Stimulated activated CD4-positive, alpha-beta T cell treated with anti-CD3 and anti-CD28 coated beads, Interleukin-1b, Interleukin-23, amount 100 ng/mL, for 1 hour (primary cell): ENCODE measurements at places on chromosomes 5 and 9.

GRCh38 chr5:153792305-153792704, 246.4 kb downstream of the FAM114A2 start:
- no peak for DNase-seq

DNA sequence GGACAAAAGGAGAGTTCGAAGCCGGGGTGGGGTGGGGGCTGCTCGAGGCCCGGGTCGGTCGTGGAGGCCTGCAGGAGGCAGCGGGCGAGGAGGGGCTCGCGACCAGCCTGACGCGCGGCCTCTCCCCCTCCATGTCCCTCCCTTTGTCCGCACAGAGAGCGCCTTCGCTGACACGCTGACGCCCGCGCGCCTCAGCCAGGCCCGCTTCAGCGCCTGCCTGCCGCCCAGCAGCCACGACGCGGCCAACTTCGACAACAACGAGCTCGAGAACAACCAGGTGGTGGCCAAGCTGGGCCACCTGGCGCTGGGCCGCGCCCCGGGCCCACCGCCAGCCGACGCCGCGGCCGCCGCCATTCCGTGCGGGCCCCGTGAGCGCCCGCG, 42.2 kb downstream of the NEURL1B start:
- DNase-seq = no peak

GRCh38 chr5:174642816-174643405, 81.5 kb upstream of the MSX2 start:
- DNase-seq = no peak

DNA sequence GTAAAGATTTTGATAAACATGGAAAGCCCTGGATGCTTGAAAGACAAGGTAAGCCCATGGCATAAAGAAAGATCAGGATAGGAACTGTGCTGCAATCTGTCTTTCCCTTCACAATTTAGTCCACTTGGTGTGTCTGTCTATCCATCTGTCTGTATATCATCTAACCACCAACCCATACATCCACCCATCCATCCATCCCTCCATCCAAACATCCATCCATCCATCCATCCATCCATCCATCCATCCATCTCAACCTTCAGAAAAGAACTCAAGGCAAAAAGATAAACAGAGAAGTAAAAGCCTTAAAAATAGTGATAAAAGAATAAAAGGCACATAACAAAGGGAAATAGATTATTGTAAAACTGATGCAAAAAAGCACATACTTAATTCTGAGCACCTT, 15.1 kb upstream of the TRIO start:
- no peak for DNase-seq

DNA sequence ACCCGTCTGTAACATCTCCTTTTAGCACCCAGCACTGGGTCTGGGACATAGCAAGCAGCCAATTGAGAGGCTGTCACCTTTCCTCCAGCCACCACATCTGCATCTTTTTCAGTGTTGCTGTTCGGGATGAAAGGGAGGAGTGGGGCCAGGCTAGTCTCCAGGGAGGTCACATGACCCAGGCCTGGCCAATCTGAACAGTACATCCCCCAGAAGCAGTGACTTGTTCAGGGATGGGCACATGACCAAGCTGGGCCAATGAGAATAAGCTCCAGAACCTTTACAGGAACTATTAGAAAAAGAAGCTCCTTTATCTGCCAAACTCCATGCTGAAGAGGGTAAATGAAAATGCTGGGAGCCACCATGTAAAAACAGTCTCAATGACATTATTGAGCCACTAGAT, 359.0 kb downstream of the SLIT3 start:
- no peak for DNase-seq

GRCh38 chr9:73810585-73811215, 659.0 kb downstream of the ANXA1 start:
- no peak for DNase-seq

DNA sequence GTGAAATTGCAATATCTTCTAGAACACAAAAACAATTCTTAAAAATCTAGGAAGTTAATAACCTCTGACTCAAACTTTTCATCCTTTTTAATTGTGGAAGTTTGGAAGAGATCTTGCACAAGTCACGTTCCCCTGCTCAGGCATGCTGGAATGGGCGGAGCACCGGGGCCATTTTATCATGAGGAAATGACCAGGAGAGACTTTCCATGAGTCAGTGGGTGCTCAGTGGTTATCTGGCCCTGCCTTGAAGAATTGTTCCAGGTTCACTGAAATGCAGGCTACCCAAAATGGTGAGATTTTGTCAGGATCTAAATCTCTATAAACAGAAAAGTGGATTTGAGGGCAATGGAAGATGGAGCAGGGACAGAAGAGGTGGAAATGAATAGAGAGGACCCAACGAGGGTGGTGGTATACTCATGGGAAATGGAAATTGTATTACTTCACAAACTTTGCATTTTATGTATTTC, 61.2 kb downstream of the FYB1 start:
- no peak for DNase-seq

DNA sequence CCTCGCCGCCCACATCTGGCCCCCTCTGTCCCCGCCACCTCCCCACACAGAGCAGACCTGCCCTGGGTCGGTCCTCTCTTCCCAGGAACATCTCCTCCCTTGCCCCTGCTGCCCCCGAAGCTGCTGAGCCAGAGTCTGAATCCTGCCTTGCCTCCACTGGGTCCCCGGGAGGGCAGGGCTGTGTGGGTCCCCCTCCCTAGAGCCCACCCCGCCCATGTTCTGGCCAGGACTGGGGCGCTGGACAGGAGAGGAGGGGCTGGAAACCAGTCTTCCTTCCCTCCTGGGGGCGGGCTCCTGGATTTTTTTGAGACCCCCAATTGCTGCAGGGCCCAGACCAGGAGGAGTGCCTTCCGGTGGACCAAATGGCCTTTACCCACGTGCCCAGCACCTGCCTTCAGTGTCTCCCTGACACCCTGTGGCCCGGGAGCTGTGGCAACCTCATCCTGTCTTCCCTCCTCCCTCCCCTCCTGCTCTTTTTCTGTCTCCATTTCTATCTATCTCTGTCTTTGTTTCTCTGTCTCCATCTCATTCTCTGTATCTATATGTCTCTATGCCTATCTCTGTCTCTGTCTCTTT, 12.1 kb downstream of the MRPL36 start:
- no peak for DNase-seq

DNA sequence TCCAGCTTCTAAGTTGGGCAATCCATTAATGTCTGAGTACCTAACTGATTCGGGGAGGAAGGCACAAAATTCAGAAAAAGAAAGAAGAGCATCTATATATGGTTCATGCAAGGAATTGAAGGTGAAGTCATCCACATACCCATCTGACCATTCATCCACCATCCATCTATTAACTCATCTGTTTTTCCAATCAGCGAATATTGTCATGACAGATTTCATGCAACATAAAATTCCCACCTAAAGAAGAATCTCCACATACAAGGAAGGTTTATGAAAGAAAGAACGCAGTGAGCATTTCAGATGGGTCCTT, 164.7 kb downstream of the GRIA1 start:
- DNase-seq = no peak

GRCh38 chr5:97528941-97529340, 345.9 kb upstream of the RIOK2 start:
- DNase-seq = no peak

- DNase-seq = no peak
These were observed 76.1 kb upstream of the PANK3 start for GRCh38 chr5:168655316-168655715.

DNA sequence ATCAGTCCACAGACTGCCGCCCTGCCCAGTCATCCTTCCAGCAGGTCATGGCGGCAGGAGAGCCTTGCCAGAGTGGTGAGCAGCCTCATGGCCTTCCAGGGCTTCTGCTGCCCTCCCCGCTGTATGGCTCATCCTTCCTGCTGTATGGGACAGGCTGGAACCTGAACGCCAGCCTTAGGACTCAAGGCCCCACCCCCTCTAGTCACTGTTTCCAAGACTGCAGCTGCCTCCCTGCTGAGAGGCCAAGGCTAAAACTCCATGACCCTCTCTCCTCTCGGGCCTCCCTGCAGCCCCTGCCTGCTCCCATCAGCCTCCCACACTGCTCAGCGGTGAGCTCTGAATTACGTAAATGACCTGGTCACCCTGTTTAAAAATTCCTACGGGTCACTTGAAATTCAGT, 227.5 kb downstream of the AGTPBP1 start:
- no peak for DNase-seq

- no peak for DNase-seq
These were observed 64.4 kb upstream of the RAI14 start for GRCh38 chr5:34591723-34592122.

DNA sequence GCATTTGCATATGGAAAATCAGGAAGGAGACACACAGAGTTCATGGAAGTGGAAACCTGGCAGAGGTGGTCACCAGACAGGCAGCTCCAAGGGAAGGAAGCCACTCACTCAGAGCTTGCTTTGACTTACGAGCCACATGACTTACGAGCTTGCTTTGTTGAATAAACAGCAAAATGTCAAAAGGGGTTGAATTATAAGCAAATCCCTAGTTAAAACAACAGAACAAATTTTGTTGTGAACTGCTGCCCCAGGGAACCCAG, 164.3 kb downstream of the SYK start:
- no peak for DNase-seq

GRCh38 chr5:127935398-127935797, 148.2 kb upstream of the SLC12A2 start:
- no peak for DNase-seq

- no peak for DNase-seq
These were observed 1.0 kb upstream of the FBXW11 start for GRCh38 chr5:172007175-172008110.

GRCh38 chr9:138104251-138105122, 226.9 kb downstream of the CACNA1B start:
- DNase-seq = no peak

- DNase-seq = no peak
These were observed 3.7 kb downstream of the ARRDC3 start for GRCh38 chr5:91379246-91379913.

- DNase-seq = no peak
These were observed 105.3 kb downstream of the LHFPL2 start for GRCh38 chr5:78543292-78543691.

DNA sequence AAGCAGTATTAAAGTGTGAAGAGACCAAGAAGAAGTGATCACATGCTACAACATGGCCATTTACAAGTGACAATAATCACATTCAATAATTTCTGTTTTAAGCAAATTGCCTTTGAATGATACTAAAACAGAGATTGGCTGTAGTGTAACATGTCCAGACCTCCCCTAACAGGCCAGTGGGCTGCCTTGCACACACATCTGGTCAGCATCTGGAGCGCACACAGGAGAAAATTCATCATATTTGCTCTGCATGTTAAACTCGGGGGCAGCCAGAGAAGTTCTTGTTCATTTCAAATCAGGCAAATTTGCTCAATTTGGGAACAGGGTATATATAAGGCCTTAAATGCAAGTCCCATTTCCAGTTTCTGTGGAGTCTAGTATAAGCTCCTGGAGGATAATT, 111.1 kb upstream of the FBXL7 start:
- no peak for DNase-seq

DNA sequence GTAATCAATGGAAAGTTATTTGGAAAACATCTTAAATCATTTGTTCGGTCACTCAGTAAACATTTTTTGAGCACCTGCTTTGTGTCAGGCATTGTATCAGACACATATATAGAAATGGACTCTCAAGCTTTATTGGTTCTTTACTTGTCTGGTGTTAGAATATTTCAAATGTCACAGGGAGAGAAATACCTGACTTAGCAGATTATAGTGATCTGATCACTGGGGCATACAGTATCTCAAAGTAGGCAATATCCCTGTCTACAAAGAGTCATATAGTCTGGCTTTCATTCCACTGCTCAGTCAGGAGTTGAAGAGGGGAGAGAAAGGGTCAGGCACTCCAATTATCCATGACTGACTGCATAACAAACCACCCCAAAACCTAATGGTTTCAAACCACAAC, 30.2 kb downstream of the ENTREP1 start:
- DNase-seq = no peak

- no peak for DNase-seq
These were observed 4.1 kb upstream of the GRAMD2B start for GRCh38 chr5:126419102-126419501.

GRCh38 chr5:36528588-36528987, 77.8 kb upstream of the SLC1A3 start:
- DNase-seq = no peak

GRCh38 chr9:85061969-85062368, 392.4 kb downstream of the NTRK2 start:
- no peak for DNase-seq

DNA sequence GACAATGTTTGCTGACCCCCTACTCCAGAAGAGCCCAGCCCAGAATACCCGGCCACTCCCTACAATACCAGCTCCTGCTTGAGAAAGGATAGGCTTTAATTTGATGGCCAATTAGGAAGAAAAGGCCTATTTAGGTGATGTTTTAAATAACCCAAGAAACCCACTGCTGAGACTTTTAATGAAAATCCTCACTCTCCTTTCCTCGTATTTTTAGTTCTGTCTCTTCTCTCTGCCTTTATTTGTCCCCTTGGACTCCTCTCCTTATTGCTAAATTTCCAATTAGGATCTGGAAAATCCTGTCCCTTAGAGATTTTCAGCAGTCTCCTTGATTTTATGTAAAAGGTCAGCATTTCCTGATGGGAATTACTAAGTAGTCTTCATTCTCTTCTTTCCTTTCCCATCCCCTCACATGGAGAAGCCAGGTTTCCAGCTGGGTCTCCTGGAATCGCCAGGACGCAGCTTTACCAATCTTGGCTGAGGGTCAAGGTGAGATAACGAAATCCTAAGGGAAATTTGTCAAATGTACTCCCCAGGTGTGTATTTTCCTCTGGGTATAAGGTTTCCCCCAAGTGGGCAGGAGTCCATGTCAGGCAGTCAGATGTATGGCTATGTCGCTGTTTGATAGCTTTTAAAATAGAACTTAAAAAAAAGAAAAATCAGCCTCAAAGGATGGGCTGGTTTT, 11.7 kb downstream of the STC2 start:
- no peak for DNase-seq

GRCh38 chr9:4413856-4414255, 76.4 kb upstream of the SLC1A1 start:
- no peak for DNase-seq

DNA sequence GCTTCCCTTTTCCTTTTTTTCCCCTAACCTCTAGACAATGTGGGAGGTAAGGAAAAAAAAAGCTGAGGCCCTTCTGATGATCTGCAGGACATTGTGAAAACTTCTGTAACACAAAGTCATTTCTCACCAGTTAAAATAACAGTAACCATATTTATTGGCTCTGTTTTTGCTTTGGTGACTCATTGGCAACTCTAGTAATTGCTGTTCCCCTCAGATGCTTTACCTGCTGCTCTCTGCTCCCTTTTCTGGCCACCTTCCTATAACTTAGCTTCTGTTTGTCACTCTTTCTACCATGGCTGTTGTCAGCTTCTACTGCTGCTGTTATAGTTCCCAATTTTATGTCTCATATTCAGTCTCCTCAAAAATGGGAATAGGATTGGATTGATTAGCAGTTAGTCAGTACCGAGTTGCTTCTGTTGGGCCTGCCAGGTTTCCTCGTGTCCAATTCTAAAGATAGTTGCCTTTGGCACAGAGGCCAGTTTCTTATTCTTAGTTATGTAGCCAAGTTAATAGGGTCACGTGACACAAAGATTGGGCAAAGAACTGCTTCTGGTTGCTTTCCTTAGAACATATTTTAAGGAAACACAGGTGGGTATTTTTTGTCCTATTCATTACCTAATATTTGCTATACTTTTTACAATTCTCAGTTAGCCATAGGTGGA, 16.8 kb downstream of the SCAMP1 start:
- DNase-seq = no peak
